WTC11 (cell line): ENCODE measurements at places on chromosomes 11 and 22. TPM values are rescaled to one million over a fixed set of nuclear protein-coding genes. Genes with fewer than 3 reads are reported as not detected.
A peak's percentile ranks its signal among the peaks of the same experiment; 100 is the strongest.

DNA sequence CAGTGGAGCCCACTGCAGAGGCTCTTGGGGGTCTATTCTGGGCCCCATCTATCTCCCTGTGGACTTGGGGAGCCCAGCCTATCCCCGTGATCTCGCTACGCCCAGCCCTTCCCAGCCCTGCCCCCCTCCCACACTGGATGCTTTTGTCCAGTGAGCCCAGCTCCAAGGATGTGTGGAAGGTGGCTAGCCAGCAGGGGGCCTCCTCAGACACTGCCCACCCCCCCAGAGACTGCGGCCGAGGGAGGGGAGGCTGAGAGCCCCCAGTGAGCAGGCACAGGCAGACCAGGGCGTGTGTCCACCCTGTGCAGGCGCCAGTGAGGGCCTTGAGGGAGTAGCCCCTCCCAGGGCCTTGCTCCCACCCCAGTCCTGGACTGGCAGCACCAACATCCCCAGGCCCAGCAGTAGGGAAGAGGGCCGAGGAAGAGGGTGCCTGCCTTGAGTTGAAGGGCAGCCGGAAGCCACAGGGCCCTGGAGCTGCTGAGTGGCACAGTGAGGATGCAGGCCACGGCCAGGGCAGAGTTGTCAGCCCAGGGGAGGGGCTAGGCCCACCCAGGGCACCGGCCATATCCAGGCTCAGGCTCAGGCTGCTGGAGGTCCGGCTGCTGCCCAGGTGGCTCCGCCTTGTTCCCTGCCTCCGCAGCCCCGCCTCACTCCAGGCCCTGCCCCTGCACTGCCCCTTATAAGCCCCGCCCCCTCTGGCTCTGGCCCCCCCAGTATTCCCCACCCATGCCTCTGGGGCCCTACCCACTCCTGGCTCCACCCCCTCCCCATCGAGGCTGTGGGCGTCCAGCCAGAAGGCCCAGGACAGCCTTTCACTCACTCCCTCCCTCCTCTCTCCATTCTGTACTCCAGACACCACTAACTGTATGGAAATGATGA, 28.0 kb downstream of the MOB2 start:
- DNase-seq = peak; percentile 53

- no peak for DNase-seq
Observed at GRCh38 chr11:123145661-123146060, 49.4 kb downstream of the CLMP start.

DNA sequence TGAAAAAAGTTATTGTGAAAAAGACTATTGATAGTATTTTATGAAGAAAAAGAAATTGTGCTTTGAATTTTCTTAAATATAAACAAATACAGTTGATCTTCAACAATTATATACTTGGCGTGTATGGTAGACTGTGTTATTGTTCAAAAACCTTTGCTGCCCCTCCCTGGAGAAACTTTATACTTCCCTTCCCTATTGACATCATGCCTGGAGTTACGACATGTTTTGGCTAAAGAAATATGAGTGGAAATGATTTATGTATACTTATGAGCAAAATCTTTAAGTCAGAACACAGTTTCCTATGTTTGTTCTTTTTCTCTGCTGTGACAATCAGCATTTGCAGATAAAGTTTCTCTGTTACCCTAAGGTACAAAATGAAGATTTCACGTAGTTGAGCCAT, 243.8 kb downstream of the TMEM135 start:
- no peak for DNase-seq

DNA sequence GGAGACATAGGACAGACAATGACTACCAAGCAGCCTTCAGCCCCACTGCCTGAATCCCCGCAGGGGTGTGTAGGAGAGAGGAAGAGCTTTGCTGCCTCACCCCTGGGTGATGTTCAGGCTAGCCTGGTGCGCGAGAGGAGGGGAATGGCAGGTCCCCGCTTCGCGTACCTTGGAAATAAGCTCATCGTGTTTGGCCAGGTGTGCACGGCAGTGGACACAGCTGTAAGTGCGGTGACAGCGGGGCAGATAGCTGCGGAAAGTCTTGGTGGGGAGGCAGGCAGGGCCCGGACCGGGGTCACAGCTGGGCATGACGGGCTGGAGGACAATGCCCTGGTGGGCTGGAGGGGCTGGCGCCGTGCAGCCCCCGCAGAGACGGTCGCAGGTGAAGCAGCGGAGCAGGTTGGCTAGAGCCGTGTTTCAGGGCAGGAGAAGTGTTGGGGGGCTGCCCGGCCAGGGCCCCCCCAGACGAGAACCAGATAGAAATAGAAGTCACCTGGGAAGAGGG, 2.9 kb downstream of the YPEL4 start:
- DNase-seq = peak; percentile 36

DNA sequence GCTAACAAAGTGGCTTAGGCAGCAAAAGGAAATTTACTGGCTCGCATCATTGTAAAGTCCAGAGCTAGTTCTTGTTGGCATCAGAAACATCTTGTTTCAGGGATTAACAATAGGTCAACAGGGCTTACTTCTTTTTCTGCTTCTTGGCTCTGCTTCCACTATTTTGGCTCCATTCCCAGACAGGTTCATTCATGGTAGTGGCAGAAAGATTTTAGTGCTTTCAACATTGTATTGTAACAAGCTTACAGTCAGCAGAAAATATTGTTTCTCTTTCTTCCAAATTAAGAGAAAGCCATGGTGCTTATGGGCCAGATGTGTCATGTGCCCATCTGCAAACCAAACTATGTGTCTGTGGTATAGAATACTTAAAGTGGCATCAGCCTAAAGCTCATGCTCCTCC, 315.6 kb downstream of the RAB38 start:
- no peak for DNase-seq

- no peak for DNase-seq
Observed at GRCh38 chr22:38292694-38293093, 19.9 kb upstream of the TMEM184B start.

DNA sequence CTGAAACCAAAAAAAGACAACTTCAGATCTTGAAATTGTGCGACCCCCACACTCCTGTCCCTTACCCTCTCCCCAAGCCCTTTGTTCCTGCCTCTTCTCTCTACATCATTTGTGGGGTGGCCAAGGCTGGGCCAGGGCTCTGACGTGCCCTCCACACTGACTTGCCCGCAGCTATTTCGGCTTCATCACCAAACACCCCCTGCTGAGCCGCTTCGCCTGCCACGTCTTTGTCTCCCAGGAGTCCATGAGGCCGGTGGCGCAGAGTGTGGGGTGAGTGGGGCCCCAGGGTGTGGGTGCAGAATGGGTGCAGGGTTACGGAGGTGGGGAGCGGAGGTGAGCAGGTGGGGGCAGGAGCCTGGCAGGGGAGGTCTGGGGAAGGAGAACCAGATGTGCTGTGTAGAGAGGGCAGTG, 9.5 kb downstream of the MAPK8IP2 start:
- DNase-seq = no peak

GRCh38 chr11:36292311-36292722, 3.1 kb upstream of the COMMD9 start:
- no peak for DNase-seq

GRCh38 chr11:8260202-8260966, 3.3 kb downstream of the LMO1 start:
- no peak for DNase-seq

DNA sequence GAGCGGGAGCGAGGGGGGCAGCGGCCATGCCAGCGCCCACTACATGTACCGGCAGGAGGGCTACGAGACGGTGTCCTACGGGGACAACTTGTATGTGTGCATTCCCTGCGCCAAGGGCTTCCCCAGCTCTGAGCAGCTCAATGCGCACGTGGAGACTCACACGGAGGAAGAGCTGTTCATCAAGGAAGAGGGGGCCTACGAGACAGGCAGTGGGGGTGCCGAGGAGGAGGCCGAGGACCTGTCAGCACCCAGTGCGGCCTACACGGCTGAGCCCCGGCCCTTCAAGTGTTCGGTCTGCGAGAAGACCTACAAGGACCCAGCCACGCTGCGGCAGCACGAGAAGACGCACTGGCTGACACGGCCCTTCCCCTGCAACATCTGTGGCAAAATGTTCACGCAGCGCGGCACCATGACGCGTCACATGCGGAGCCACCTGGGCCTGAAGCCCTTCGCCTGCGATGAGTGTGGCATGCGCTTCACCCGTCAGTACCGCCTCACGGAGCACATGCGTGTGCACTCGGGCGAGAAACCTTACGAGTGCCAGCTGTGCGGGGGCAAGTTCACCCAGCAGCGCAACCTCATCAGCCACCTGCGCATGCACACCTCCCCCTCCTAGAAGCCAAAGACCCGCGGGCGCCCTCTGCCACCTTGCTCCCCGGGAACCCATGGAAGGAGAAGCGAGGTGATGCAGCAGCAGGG, 20.9 kb upstream of the TMEM191C start:
- DNase-seq = peak; percentile 8

GRCh38 chr11:44861849-44862557, 88.7 kb downstream of the TP53I11 start:
- peak; percentile 52 for DNase-seq

DNA sequence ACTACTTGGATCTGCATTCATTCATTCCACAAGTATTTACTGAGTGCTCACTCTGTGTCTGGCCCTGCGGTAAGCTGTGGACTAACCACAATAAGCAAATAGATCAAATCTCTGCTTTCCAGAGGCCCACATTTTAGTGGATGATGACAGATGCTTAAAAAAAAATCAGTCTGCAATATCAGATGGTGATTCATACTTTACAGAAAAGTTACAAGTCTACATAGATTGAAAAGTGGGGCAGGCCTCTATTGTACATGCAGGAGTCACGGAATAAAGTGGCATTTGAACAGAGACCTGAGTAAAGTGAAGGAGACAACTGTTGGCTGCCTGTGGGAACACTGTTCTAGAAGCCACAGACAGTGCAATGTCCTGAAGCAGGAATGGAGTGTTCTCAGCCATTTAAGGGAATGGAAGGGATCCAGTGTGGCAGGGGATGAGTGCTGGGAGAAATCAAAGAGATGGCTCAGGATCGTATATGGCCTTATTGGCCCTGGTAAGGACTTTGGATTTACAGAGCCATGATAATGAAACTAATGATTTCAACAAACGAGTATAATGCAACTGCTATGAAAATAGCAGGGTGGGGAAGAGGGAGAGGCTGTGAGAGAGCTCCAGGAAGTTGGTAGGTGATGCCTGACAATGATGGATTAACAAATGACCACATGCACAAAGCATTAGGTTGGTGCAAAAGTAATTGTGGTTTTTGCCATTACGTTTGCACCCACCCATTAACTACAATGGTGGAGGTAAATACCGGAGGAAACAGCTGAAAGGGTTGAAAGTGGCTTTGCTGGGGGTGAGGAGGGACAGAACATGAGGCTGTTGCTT, 31.1 kb downstream of the TMEM45B start:
- no peak for DNase-seq

GRCh38 chr11:76903325-76903724, 42.6 kb downstream of the ACER3 start:
- peak; percentile 15 for DNase-seq

DNA sequence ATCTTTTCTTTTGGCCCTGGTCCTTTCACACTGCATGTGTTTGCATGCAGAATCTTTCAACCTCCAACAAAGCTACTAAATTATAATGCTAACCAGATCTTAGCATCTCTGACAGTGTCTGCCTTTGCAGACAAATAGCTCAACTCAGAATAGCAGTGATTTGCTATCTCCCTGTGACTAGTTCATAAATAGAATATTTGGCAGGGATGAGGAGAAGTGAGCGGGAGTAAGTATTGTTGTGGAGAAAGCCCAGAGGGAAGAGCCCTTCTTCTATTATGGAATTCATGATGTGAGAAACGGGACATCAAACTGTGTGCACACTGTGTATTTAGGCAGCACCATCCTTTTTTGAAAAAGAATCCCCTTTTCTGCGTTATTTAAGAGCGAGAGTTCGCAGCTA, 288.0 kb upstream of the CHORDC1 start:
- no peak for DNase-seq

GRCh38 chr11:71131861-71132260, 120.5 kb downstream of the SHANK2 start:
- DNase-seq = no peak

Gene TMPRSS5
- total RNA-seq = 0.85 to 1.7 TPM (median 1.1 TPM) in 3 replicates

Gene DEPDC7
- 4.7 to 5.6 TPM (median 5.1 TPM) in 3 replicates for total RNA-seq

Gene TSSK2
- total RNA-seq = not detected in 3 replicates

Gene MGAT3
- 10.3 to 11.4 TPM (median 11.4 TPM) in 3 replicates for total RNA-seq

Gene LRRC32
- total RNA-seq = 0.74 to 1.7 TPM (median 1.6 TPM) in 3 replicates

Gene KREMEN1
- total RNA-seq = 4.1 to 5.8 TPM (median 5.4 TPM) in 3 replicates

Gene GLB1L2
- total RNA-seq = 4.6 to 6.0 TPM (median 5.1 TPM) in 3 replicates
